ENCODE measurements at places on chromosomes 7 and 10.

- H3K27ac ChIP-seq: no peak overlapping the region
- H3K36me3 ChIP-seq: no peaks in the 10 kb centered on the region
- H3K4me3 ChIP-seq: no peak overlapping the region
- H3K27me3 ChIP-seq: no peaks in the 10 kb centered on the region
Measured at GRCh38 chr10:61765176-61766087, 102.7 kb downstream of the CABCOCO1 start.

GRCh38 chr10:31927884-31928548, 615 bp downstream of the ARHGAP12 start:
- H3K27ac ChIP-seq: peak overlapping the region; percentile 94
- H3K36me3 ChIP-seq: no peaks in the 10 kb centered on the region
- peaks cover 6% of the 10 kb centered on the region for H3K4me1 ChIP-seq
- no peaks in the 10 kb centered on the region for H3K27me3 ChIP-seq

GRCh38 chr7:107133396-107133795, 35.4 kb upstream of the HBP1 start:
- H3K36me3 ChIP-seq: no peaks in the 10 kb centered on the region
- H3K27ac ChIP-seq: no peak overlapping the region
- no peaks in the 10 kb centered on the region for H3K27me3 ChIP-seq
- no peaks in the 10 kb centered on the region for H3K4me1 ChIP-seq
- H3K4me3 ChIP-seq: no peak overlapping the region

DNA sequence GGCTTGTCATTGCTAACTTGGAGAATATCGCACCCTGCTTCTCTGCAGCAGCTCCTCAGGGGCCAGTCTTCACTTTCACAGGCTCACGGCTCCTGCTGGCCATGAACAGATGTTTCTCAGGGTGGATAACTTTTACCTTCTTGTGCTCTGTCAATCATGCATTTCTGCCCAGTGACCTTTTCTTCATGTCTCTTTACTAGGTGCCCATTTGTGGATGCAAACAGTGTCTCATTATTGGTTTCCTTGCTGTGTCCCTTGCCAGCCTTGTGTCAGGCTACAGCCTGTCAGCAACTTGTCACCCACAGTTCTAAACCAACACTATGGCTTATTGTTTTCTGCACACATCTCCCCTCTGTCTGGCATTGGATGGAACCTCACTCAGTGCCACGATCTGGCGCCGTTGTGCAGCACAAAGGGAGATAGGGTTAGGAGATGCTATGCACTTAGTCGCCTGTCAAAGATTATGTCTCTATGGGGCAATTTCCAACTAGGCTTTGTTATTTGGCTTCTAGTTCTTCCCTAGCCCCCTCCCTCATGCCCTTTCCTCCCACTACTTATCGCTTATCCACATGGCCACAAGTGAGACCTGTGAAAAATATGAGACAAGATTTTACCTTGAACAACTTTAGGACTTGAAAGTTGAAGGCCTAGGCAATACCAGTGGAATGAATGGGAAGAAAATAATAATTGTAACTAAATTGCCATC, 45.7 kb upstream of the NXPH1 start:
- no peak for DNase-seq
- no peaks in the 10 kb centered on the region for H3K36me3 ChIP-seq
- no peak overlapping the region for H3K4me3 ChIP-seq
- H3K4me1 ChIP-seq: no peaks in the 10 kb centered on the region
- no peak overlapping the region for H3K27ac ChIP-seq
- H3K27me3 ChIP-seq: no peaks in the 10 kb centered on the region

- no peaks in the 10 kb centered on the region for H3K36me3 ChIP-seq
- no peak for DNase-seq
- no peaks in the 10 kb centered on the region for H3K27me3 ChIP-seq
- H3K27ac ChIP-seq: no peak overlapping the region
Measured at GRCh38 chr10:117345143-117345542, 30.1 kb downstream of the PDZD8 start.

GRCh38 chr7:101598422-101598985, 30.6 kb downstream of the MYL10 start:
- peak; percentile 83 for DNase-seq
- H3K36me3 ChIP-seq: no peaks in the 10 kb centered on the region
- no peak overlapping the region for H3K27ac ChIP-seq
- no peak overlapping the region for H3K4me3 ChIP-seq
- no peaks in the 10 kb centered on the region for H3K4me1 ChIP-seq

- no peaks in the 10 kb centered on the region for H3K4me1 ChIP-seq
- DNase-seq: no peak
- H3K27ac ChIP-seq: no peak overlapping the region
- no peaks in the 10 kb centered on the region for H3K27me3 ChIP-seq
- no peaks in the 10 kb centered on the region for H3K36me3 ChIP-seq
Measured at GRCh38 chr7:9200626-9201025, 767.2 kb downstream of the NXPH1 start.

- DNase-seq: no peak
- peaks cover 38% of the 10 kb centered on the region for H3K36me3 ChIP-seq
- H3K4me3 ChIP-seq: peak overlapping the region; percentile 55
- H3K4me1 ChIP-seq: peaks cover 34% of the 10 kb centered on the region
- no peaks in the 10 kb centered on the region for H3K27me3 ChIP-seq
Measured at GRCh38 chr7:48090095-48090805, 1.2 kb downstream of the UPP1 start.

GRCh38 chr7:104328296-104328969, at the start of gene LHFPL3:
LHFPL3 (plus strand) TSS chr7:104328603.
- peaks cover 15% of the 10 kb centered on the region for H3K27me3 ChIP-seq
- H3K36me3 ChIP-seq: no peaks in the 10 kb centered on the region
- DNase-seq: no peak
- H3K27ac ChIP-seq: no peak within 1 kb of the TSS
- no peak within 1 kb of the TSS for H3K4me3 ChIP-seq
- peaks cover 15% of the 10 kb centered on the region for H3K4me1 ChIP-seq

DNA sequence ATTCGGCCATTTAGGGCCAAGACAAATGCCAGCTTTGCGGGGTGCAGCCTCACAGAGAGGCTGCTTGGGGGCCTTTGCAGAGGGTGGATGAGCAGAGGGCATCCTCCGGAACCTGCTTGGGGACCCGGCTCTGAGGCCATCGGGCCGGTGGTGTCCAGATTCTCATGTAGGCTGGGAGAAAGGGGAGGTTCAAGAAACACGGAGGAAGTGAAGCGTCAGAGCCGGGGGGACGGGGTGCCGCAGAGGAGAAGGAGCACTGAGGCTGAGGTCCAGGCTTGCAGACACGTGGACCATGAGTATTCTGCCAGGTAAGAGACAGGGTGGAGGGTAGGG, 150.7 kb upstream of the SHH start:
- H3K4me1 ChIP-seq: no peaks in the 10 kb centered on the region
- H3K4me3 ChIP-seq: no peak overlapping the region
- H3K27me3 ChIP-seq: no peaks in the 10 kb centered on the region

DNA sequence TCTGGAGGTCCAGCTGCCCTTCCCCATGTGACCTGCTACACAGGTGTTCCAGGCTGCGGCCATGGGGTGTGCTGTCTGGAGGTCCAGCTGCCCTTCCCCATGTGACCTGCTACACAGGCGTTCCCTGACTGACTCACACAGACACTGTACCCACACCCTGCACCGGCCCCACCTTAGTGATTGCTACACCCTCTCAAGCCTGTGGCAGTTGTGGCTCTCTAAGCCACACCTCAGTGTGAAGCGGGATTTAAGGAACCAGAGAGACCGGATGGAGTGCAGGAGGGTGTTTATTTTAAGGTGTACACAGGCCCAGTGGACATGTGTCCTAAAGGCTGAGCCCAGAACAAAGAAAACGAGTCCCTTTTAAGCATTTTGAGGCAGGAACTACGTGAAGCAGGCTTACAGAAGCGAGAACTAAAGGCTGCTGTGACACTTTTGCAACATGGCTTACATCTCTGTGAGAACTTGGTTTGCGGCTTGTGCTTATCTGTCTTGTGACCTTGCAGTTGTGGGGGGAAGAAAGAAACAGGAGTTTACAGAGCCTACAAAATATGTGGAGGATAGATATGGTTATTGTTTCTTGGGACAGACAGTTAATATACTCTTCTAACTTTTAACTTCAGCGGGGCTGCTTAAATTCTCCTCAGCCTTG, 326.4 kb downstream of the PAXIP1 start:
- H3K4me1 ChIP-seq: no peaks in the 10 kb centered on the region
- H3K36me3 ChIP-seq: no peaks in the 10 kb centered on the region
- H3K27me3 ChIP-seq: no peaks in the 10 kb centered on the region
- DNase-seq: no peak
- no peak overlapping the region for H3K4me3 ChIP-seq

- no peaks in the 10 kb centered on the region for H3K36me3 ChIP-seq
- H3K4me1 ChIP-seq: no peaks in the 10 kb centered on the region
- DNase-seq: no peak
Measured at GRCh38 chr7:132738254-132738653, 162.0 kb upstream of the PLXNA4 start.

- no peak overlapping the region for H3K4me3 ChIP-seq
- no peaks in the 10 kb centered on the region for H3K4me1 ChIP-seq
- no peaks in the 10 kb centered on the region for H3K27me3 ChIP-seq
- no peaks in the 10 kb centered on the region for H3K36me3 ChIP-seq
Measured at GRCh38 chr10:77062381-77062780, 575.2 kb downstream of the KCNMA1 start.

GRCh38 chr7:128093614-128094570, 62.7 kb upstream of the LRRC4 start:
- no peak for DNase-seq
- no peaks in the 10 kb centered on the region for H3K36me3 ChIP-seq
- no peak overlapping the region for H3K27ac ChIP-seq
- no peak overlapping the region for H3K4me3 ChIP-seq

- no peaks in the 10 kb centered on the region for H3K27me3 ChIP-seq
- H3K36me3 ChIP-seq: no peaks in the 10 kb centered on the region
- H3K4me3 ChIP-seq: no peak overlapping the region
- no peak for DNase-seq
Measured at GRCh38 chr10:42961796-42962109, 115.1 kb upstream of the RET start.

DNA sequence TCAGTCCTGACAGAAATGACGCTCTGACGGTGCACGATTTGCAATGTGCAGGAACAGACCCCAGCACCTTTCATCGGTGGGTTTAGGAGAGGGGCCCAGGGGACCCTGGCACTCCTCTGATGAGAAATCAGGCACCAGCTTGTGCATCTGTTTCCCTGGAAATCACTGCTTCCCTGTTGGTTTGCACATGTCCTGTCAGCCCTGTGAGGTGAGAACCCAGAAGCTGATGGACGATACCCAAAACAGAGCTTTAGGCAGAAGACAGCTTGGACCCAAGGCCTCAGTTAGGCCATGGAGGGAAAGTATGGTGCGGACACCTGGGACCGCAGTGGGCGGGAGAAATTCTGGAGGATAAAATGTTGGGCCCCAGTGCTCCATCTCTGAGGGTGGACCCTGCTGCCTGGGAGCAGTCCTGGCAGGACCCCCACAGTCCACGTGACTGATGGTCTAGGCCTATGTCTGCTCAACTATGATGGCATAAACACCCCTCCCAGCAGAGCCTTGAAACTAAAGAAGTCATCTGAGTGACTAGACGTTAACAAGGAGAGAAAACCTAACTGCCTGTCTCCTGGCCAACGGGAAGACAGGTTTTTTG, 242.8 kb downstream of the PTPRN2 start:
- H3K4me1 ChIP-seq: no peaks in the 10 kb centered on the region
- H3K27ac ChIP-seq: no peak overlapping the region
- no peak overlapping the region for H3K4me3 ChIP-seq
- H3K36me3 ChIP-seq: no peaks in the 10 kb centered on the region
- H3K27me3 ChIP-seq: no peaks in the 10 kb centered on the region

DNA sequence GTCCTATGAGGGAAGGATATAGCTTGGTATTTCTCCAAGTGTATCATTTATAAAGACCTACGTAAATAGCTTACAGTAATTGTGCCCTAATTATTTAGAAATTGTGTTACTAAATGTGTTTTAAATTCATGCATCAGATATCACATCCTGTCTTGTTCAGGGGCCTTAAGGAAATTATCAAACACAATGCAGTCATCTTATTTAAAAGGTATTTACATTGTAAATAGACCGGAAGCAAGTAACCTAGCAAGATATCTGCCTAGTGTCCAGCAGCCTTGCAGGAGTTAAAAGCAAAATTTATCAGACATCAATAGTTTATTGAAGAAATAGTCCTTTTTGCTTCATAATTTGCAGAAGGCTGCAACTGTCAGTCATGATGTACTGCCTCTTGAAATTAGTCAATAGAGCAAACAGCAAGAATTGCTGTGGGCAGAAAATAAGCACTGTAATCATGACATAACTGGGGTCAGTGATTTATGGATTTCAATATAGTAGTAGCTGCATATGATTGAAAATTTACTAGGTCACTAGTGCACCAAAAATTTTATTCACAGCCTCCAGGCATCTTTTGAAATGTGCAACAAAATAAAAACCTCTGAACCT, 23.1 kb downstream of the GLRX3 start:
- no peak for DNase-seq
- no peaks in the 10 kb centered on the region for H3K4me1 ChIP-seq
- H3K27ac ChIP-seq: no peak overlapping the region
- H3K27me3 ChIP-seq: no peaks in the 10 kb centered on the region

- H3K4me3 ChIP-seq: no peak overlapping the region
- no peak overlapping the region for H3K27ac ChIP-seq
- no peak for DNase-seq
- no peaks in the 10 kb centered on the region for H3K27me3 ChIP-seq
Measured at GRCh38 chr7:22810843-22811242, 11.8 kb downstream of the TOMM7 start.

DNA sequence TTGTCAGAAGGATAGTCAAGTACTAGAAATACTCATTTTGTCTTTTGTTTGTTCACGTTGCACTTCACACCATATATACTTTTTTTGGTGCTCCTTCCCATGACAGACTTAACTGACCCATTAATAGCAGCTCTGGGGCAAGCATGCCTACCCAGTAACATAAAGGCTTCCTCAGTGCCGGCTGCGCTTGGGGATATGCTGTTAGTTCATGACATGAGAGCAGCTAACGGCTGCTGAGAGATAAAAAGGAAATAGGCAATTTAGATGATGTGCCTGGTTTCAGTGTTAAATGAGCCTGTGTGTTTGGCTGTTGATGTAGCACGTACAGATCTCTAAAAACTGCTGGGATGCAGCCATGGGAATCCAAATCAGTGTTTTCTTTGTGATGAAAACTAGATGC, 86.4 kb downstream of the TAX1BP1 start:
- H3K36me3 ChIP-seq: no peaks in the 10 kb centered on the region
- H3K4me1 ChIP-seq: no peaks in the 10 kb centered on the region
- H3K4me3 ChIP-seq: no peak overlapping the region
- no peak for DNase-seq

GRCh38 chr7:35878351-35878750, 77.5 kb downstream of the SEPTIN7 start:
- H3K36me3 ChIP-seq: no peaks in the 10 kb centered on the region
- H3K4me1 ChIP-seq: no peaks in the 10 kb centered on the region
- no peak overlapping the region for H3K27ac ChIP-seq
- no peaks in the 10 kb centered on the region for H3K27me3 ChIP-seq
- H3K4me3 ChIP-seq: no peak overlapping the region

All from Peyer's patch (tissue), 4 donors.